LHCN-M2 (cell line): ENCODE measurements at places on chromosomes 1 and 21.
A peak's percentile ranks its signal among the peaks of the same experiment; 100 is the strongest.

DNA sequence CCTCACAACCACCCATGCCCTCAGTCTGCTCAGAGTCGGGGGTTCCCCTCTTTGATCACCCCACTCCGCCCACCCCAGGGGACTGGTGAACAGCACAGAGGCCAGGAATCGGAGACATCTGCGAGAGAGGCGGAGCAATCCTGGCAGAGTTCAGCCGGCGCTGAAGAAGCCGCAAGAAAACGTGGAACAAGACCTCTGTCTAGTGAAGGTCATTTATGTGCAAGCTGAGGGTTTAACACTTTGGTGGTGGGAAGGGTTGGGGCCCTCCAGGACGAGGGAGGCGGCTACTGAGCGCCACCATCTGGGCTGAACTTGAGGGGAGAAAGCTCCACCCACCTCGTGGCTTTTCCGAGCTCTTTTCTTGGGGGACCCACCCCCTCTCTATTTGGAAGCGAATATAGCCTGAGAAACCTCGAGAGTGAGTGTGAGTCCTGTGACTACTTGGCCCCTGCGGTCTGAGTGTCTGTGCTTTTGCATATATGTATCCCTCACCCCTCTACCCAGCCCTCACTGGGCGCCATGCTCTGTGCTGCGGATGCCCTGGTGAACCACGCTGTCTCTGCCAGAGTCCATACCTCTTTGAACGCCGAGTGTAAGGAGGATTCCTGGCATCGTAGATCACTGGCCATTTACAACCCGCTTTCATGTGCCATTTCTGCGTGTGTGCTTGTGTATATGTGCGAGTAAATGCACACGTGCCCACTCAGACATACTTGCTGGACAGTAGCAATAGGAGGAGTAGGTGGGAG, 1.2 kb upstream of the EPHA10 start:
- no peak for DNase-seq

DNA sequence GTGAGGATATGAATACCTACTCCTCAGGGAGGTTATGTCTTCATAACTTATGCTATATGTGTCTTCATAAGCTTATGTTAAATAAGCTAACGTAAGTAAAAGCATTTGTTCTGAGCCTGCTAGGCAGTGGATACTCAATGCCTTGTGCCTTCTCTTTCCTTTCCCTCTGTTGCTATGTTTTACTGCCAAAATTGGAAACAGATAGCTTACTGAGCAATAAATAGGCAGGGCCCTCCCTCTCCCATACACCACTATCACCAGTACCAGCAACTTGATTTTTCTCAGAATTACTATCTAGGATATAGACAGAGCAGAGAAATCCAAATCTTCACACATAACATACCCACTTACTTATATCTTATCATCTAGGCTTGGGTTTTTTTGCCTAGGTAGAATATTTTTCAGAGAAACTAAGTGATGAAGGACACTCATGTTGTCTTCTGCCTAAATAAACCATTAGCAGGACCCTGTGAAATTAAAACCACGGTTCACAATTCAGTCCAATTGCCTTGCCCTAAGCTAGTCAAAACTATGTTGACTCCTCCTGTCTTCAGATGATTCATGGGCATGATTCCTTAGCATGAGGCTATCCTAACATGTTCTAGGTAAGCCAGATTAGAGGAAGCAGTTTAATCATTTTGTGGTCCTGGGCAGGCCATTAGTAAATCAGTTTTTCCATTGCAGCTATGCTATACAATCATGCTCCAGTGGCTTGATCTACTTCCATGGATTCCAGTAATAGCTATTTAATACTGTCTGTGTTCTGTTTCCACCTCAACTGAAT, 15.9 kb upstream of the LRRC8C start:
- DNase-seq, result no peak

DNA sequence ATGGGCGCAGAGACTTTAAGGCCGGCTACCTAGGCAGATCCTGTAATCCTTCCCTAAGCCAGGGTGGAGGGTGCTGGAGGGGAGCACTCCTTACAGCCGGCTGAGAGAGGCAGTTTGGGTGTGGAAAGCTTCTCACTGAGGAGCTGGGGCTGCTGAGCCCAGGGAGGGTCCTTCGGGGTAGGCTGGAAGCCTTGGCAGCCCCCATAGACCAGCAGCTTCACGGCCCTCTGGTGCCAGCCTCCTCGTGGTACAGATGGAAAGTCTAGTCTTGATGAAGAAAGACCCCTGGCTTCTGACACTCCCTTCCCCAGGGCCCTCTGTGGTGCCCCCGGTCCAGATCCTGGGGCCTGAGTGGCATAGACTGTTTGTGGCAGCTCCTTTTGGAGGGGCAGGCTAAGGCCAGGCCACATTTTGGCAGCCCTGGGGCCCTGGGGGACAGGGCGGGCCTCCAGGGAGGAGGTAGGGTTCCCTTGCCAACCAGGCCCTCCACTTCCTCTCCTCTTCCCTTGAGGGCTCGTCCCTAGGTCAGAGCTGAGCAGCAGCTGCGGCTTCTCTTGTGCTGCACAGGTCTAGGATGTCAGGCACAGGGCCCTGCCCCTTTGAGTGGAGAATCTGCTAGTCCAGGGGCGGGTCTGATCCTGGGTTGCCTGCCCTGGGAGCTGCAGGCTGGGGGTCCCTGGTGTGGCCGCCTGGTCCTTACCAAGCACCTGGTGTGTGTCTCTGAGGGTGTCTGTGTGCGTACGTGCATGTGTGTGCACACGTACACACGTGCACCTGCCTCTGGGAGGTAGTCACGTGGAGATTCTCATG, 4.8 kb downstream of the AMPD2 start:
- DNase-seq, result no peak

DNA sequence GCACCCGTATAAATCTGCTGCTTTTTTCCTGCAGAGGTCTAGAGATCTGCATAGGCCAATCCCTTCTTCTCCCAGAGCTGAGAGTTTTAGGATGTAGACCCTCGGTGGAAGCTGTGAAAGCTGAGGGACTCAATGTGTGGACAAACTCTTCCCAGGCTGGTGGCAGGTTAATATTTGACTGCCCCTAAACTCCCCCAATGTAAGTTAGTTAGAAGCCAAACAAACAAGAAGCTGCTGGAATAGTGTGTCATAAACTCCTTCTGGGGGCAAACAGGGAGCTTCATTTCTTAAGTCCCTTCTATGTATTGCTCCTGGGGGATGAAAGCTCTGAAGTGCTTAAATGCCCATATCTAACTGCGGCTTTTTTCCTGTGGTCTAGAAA, 72.3 kb downstream of the SCMH1 start:
- no peak for DNase-seq

- DNase-seq, result no peak
These were observed 56.7 kb upstream of the COL6A2 start for GRCh38 chr21:46041183-46041582.

DNA sequence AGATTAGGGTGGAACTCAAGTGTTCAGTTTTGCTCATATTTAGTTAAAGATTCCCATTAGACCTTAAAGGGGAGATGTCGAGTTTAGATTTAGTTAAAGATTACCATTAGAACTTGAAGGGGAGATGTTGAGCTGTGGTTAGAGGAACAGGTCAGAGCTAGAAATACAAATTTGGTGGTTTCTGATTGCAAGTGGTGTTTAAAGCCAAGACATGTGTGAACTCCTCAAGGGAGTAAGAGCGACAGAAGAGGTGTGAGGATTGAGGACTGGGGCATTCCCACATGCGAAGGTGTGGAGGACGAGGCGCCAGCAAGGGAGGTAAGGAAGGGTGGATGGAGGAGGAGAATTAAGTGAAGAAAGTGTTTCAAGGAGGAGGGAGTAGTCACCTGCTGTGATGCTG, 168.6 kb downstream of the IER5 start:
- DNase-seq, result no peak

GRCh38 chr1:53463961-53464899, 5.0 kb downstream of the DMRTB1 start:
- no peak for DNase-seq

GRCh38 chr21:19198801-19199200, 795.2 kb upstream of the TMPRSS15 start:
- no peak for DNase-seq

DNA sequence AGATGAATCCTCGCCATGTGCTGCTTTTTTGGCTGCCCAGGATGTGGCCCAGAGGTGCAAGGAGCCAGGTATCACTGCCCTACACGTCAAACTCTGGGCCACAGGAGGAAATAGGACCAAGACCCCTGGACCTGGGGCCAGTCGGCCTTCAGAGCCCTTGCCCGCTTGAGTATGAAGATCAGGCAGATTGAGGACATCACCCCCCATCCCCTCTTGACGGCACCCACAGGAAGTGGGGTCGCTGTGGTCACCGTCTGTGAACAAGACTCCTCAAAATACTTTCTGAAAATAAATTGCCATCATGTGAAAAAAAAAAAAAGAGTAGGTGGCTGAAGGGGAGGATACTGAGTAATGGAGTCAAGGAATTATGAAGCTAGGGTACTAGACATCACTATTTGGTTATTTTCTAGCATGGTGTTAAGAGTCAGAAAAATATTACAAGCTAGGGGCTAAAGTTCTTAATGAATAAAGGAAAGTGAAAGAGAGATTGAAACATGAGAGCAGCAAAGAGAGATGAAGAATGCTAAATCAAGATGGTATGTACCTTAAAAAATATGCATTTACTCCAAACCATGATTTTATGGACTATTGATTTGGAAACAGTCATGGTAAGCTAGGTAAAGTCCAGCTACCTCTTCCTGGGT, 84.9 kb downstream of the CLEC20A start:
- DNase-seq, result no peak

- DNase-seq, result no peak
These were observed 4.4 kb downstream of the IFI16 start for GRCh38 chr1:159014003-159014571.

DNA sequence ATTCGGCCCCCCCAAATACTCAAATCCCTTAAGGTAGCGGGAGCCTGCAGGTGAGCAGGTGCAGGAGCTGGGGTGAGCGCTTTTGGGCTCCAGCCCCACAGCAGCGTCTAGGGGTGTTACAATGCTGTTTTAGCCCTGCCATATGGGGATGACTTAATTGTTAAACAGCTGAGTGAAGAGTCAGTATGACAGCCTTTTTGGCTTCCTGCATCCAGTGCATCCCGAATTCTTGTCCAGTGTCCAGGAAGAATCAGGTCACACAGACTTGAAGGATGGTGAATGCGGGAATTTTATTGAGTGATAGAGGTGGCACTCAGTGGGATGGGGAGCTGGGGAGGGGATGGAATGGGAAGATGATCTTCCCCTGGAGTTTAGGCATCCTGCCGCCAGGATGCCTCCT, 30.4 kb upstream of the HHAT start:
- DNase-seq, result no peak

GRCh38 chr1:178959543-178960460, 65.9 kb upstream of the FAM20B start:
- DNase-seq, result no peak

GRCh38 chr1:205521686-205522085, 17.2 kb downstream of the CDK18 start:
- DNase-seq, result no peak

DNA sequence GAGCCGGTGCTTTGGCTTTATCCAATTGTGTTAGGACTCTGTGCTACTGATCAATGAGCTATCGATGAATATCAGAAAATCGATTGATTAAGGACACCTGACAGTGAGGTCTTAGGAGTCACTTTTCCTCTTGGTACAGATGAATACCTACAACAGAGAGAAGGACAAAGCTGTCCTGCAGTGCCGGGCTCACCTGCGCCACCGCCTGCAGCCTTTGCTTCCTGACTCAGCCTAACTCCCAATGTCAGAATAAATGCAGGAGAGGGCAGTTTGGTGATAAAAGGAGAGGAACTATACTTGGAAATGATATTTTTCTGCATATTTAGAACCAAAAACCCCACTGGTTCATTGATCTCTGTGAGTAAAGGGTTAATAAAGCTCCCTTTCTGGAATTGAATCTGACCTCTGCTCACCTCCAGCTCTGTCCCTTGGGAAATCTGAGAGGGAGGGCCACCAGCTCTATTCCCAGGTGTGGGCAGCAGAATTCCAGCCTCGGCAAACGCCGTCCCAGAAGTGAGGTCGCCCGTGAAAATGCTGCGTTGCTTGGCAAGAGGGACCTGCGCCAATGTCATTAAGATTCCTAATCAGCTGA, 39.3 kb downstream of the POFUT2 start:
- DNase-seq, result no peak

- peak; percentile 3 for DNase-seq
These were observed 141.1 kb upstream of the SAMSN1 start for GRCh38 chr21:14687268-14687625.

DNA sequence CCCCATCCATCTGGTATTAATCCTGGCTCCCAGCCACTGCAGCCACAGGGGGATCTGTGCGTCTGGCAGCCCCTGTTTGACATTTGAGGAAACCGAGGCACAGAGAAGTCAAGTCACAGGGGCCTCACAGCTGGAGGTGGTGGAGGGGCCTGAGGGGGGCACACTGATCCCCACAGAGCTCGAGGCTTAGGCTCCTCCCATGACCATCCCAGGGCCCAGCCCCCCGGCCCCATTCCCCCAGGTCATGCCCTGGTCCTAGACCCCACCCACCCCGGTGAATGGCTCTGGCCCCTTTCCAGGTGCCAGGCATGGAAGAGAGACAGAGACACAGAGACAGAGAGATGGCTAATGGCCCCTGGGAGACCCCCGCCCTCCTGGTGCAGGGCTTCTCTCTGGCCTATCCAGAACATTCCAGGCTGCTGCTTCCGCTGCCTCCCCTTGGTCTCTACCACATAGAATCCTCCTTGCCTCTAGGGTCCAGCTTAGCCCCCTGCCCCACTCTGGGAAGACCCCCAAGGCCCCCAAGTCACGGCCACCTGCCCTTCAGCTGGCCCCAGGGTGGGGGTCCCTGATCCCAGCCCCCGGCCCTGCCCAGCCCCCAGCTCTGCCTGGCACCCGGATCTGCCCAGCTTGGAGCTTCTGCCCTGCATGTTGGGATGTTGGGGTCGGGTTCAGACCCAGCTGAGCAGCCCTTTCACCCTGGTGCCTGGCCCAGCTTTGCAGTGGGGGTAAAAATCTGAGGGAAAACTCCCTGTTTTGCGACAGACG, 29.2 kb upstream of the LRRC3 start:
- DNase-seq, result no peak

DNA sequence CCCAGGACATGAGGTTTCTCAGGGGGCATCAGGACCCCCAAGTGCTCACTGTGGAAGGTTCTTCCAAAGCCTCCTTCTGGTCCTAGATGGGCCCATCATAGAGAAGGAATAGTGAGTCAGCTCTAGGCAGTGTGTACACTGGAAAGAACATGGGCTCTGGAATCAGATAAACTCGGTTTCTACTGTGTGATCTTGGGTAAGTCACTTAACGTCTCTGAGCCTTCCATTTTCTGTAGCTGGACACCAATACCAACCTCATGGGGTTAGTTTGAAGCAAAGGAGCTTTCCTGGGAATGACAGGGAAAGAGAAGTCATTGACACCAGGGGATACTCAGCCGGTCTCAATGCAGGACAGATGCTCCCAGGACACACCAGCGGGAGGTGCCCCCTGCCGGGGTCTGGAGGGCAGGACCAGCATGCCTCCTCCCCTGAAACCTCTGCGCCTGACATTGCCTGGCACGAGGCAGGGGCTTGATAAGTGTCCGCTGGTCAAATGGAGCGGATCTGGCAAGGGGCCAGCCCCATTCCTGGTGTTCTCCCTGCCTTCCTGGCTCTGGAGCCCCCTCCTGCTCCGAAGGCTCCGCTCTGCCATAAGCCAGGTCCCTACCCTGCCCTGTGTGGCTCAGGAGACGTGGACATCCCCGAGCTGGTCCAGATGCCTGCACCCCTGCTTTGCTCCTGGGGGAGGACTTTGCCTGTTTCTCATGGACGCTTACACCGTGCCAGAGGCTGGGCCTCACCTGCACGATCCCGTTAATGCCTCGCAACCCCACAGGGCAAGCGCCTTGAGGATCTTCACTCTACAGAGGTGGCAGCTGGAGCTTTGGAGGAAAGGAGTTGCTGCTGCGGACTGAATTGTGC, 52.8 kb downstream of the EDN2 start:
- DNase-seq, result no peak
